T-helper 2 cell treated with Interferon-gamma antibody and Interleukin-4, amounts not matched to agents 100 ng/mL and 5 ng/mL, for 36 hours (primary cell): ENCODE measurements at places on chromosomes 5 and 9. TPM values are rescaled to one million over a fixed set of nuclear protein-coding genes. Genes with fewer than 3 reads are reported as not detected.

The SLC46A2 gene
- not detected in 2 replicates for total RNA-seq

The TRIP13 gene
- total RNA-seq, result 35.7 and 36.8 TPM in 2 replicates

The PCDHGA12 gene
- total RNA-seq, result 0.16 and 0.18 TPM in 2 replicates

The RPL35 gene
- total RNA-seq, result 1,470 TPM in 2 replicates

The IFNA21 gene
- total RNA-seq, result not detected in 2 replicates

The TSLP gene
- total RNA-seq, result not detected in 2 replicates

The SEC24A gene
- 26.7 and 27.0 TPM in 2 replicates for total RNA-seq

The PHYHD1 gene
- total RNA-seq, result 1.2 and 1.9 TPM in 2 replicates

The CCDC192 gene
- not detected in 2 replicates for total RNA-seq

The ADAMTS13 gene
- 2.3 TPM in 2 replicates for total RNA-seq

The CHSY3 gene
- total RNA-seq, result not detected in 2 replicates

The LECT2 gene
- total RNA-seq, result not detected in 2 replicates

The PPP3R2 gene
- total RNA-seq, result not detected in 2 replicates

The GABRA1 gene
- total RNA-seq, result not detected in 2 replicates

The OR2K2 gene
- total RNA-seq, result not detected in 2 replicates

The NRG2 gene
- total RNA-seq, result not detected in 2 replicates

The SARDH gene
- 0.68 and 0.73 TPM in 2 replicates for total RNA-seq

The NTRK2 gene
- total RNA-seq, result 0.34 and 0.36 TPM in 2 replicates

The RAD1 gene
- 28.1 and 32.3 TPM in 2 replicates for total RNA-seq

The QRFP gene
- total RNA-seq, result not detected in 2 replicates

The CDC20B gene
- 0.14 and 0.32 TPM in 2 replicates for total RNA-seq

The RFESD gene
- 4.7 and 4.9 TPM in 2 replicates for total RNA-seq
